T-helper 9 cell (primary cell): ENCODE measurements at places on chromosomes 2 and 18.

DNA sequence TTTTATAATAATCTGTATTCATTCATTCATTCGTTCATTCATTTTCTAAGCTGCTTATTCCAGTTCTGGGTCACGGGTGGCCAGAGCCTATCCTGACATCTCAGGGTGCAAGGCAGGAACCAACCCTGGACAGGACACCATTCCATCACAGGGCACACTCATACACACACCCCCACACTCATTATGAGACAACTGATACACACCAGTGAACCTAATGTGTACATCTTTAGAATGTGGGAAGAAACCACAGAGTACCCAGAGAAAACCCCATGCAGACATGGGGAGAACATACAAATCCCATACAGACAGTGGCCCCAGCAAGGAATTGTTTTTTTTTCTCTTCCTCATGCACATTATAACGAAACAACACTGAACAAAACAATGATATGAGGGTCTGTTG, 54.7 kb downstream of the RTN4 start:
- DNase-seq, result no peak

DNA sequence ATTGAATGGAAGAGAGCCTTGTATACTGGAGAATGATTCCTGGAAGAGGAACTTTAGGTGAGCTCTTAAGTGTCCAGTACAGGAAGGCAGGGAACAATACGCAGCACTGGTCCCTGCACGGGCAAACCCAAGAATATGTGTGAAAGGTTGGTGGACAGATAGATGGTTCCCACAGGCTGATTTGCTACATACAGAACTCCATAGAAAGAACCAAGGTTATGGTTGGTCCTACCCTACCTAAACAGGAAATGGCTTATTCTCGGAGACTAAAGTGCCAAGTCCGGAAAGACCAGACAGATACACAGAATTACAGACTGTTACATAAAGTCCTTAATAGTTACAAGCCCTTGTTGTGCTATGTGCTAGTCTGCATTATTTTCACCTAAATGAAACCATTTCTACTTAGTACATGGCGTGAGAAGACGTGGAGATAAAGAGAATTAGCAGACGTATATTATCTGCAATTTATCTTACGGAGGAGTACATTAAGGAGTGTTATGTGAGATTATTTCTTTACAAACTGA, 1.2 kb downstream of the REV1 start:
- no peak for DNase-seq

DNA sequence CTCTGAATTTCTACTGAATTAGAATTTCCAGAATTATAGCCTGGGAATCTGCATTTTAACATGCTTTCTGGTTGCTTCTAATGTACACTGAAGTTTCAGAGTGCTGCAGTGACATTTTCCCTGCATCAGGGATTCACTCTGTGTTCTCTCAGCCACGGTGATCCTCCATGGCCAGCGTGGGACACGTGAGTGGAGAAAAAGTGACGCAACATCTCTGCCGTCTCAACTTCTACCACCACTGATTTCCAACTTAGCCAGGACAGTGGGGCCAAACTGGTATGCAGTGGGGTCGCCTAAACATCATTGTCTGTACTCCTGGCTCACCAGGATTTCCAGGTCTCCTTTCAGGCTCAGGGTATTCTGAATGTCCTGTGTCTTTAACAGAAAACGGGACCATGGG, 44.6 kb downstream of the LAMA3 start:
- no peak for DNase-seq

DNA sequence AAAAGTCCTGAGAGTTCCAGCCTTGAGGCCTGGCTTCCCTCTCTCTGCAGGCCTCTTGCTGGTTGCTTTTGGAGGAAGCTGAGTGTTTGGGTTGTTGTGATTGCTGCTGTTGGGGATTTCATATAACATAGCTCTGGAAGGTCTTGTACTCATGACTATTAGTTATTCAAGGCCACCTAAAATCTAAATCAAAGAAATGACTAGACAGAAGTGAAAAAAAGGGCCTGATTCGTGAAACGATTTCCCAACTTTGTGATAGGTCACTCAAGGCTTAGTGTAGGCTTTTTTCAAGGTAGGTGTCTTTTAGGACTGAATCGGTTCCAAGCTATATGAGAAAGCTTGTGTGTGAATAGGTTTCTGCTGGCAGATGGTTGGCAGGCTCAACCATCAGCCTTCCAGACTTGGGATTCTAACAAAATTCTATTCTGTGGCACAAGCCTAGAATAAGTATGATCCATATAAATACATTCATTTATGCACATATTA, 164.4 kb downstream of the FMNL2 start:
- DNase-seq, result no peak

- no peak for DNase-seq
These were observed 528.9 kb downstream of the RIT2 start for GRCh38 chr18:42586601-42587000.

- DNase-seq, result no peak
These were observed 475.4 kb downstream of the PARD3B start for GRCh38 chr2:205020673-205021072.

DNA sequence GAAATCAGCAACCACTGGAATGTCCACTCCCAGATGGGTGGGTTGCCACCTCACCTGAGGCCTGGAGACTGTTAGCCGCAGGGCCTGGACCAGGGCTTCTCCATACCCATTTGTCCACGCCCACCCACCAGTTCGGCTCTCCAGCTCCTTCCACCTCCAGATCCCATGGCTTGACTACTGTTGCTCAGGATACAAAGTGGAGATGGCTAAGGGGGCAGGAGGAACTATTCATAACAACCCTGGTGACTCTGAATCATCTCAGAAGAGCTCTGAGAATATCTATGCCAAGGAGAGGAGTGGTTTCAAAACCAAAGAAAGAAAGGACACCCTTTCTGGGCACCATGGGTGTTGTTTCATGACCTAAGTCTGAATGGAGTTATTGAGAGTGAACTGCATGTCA, 145.8 kb downstream of the LAMA3 start:
- no peak for DNase-seq

DNA sequence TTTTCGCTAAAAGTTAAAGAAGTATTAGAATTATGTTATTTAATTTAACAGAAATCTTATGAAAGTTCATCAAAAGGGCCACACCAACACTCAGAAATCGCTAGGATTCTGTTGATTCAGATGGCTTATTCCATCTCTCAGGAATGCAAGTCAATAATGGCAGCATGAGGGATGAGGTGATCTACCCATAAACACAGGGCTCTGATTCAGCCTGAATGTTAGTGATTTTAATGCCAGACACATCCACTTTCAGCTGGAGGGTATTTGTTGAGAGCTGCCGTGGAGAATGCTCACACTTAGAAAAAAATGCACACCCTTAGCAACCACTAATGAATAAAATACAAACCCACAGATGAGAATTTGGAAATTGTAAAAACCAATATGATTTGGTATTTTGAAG, 173.3 kb upstream of the ERBB4 start:
- DNase-seq, result no peak

- no peak for DNase-seq
These were observed 679.6 kb upstream of the CHAC2 start for GRCh38 chr2:53087874-53088461.

GRCh38 chr18:47736376-47737140, 193.9 kb downstream of the SMAD2 start:
- DNase-seq, result no peak

- DNase-seq, result no peak
These were observed 43.2 kb upstream of the GPR75 start for GRCh38 chr2:53903011-53903410.

DNA sequence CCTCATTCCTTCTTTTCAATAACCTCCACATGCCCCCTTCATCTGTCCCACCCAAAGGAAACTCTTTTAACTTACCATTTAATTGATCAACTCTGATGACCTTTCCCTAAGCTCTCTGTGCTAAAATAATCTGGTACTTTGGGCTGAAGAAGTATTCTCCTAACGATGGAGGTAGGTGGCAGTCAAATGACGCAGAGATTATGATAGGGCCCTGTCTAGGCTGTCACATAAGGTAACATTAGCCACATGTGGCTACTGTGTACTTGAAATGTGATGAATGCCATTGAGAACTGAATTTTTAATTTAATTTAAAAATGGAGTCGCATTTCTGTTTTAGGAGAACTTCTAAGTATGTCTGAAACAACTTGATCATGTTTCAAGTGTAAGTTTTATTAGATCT, 140.5 kb upstream of the TNP1 start:
- no peak for DNase-seq

DNA sequence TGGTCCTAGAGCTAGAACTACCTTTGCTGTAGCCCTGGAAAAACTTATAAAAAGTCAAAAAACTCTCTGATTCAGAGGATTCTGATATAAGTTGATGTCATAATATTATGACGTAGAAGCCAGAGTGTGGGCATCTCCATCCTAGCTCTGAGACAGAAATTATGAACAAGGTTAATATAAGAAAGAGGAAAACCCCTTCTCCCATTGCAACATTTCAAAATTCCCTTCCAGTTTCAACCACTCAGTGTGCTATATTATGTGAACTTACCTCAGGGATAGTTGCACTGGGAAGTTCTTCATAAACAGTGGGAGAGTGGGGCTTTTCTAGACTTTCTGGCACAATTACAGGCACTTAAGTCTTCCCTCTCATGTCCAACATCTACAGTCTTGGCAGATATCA, 171.6 kb downstream of the PIK3C3 start:
- DNase-seq, result no peak
